T-helper 22 cell (primary cell): ENCODE measurements at places on chromosomes 6 and 20.
A peak's percentile ranks its signal among the peaks of the same experiment; 100 is the strongest.

DNA sequence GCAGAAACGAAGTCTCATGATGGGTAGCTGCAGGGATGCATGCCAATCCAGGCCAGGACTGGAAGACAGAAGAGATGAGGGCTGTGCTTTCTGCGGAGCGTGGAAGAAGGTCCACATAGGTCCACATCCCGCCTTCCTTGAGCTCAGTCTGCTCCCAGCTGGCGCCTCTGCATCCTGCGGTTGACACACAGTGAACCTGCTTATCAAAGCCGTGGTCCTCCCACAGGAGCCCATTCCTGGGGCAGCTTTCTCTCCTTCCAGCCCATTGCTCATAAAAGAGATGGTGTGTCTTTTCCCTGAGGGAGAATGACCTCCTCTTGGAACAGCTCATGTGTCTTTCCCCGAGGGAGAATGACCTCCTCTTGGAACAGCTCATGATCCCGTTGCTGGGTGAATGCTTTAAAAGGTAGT lies 225.4 kb downstream of the CDH4 start:
- DNase-seq = no peak

DNA sequence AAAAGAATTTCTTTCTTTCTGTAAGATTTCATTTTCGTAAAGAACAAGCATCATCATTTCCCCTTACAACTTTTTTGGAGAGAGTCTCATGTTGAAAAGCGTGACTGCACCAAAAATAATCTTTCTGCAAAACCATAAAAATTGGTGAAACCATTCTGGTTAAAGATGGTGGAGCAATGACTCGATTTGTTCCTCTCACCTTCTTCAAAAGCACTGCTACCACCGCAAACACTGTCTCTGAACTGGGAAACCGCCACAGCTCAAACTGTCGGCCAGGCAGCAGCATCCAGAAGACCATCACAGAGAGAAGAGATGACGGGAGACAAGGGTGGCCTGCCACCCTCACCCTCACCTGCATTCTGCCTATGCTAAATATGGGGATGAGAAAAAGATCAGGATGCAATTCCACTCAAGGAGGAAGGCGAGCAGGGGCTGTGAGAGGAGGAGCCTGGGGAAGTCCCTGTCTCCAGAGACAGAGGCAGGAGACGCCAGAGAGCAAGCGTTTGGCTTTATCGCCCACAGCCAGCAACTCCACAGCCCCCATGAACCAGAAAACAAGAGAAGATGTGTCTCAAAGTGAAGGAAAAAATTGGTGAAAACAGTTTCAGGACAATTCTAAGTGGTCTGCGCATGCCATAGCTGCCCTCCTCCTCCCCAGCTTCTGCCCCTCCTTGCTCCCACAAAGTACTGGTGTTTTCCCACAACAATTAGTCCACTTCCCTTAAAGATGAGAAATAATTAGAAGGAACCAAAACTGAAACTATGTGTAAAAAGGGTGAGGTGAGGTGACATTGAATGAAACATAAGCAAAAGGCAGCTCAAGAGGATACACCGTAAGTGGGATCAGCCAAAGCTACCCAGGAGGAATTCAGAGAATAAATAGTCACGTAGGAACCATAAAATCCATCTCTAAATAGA lies 255.5 kb downstream of the KIF16B start:
- DNase-seq = no peak

GRCh38 chr20:42051921-42052320 lies 433.7 kb upstream of the CHD6 start:
- no peak for DNase-seq

DNA sequence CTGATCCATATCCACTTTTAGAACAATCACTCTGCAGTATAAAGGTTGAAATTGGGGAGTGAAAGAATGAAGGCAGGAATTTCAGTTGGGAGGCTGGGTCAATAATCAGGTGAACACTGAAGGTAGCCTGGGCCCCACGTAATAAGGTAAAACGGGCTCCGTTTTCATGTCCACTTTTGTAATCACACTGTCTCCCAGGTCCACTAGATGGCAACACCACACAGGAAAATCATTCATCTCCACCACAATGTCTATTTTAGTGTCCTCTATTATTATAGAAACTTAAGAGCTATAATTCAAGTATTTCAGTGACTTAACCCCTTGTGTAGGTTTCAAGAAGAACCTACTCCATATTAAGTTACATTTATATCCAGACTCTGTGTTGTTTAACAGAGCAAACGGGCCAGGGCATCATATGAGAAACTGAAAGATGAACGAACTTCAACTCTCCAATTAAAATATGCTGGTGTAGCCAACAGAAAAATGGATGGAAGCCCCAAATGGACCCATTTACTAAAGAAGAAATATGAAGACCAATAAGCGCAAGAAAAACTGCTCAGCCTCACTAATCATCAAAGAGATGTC lies 45.9 kb upstream of the MC3R start:
- no peak for DNase-seq

DNA sequence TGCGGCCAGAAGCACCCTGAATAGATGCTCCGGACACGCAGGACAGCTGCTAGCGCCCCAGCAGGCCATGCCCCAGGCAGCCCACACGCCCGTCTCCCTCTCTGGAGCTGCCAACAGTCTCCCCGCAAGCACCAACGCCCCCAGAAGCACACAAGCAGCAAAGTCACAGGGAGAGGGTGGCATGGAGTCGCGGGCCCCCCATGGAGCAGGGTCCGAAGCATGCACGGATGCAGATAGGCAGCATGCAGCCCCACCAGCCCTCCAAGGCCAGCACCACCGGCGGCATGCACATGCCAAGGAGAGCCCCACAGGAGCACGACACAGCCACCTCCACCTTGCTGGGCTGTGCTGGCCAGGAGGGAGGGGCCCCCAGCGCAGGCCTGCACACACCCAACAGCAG lies 53.8 kb downstream of the KCNQ2 start:
- DNase-seq = no peak

GRCh38 chr20:5448449-5449118 lies 131.8 kb upstream of the PROKR2 start:
- no peak for DNase-seq

DNA sequence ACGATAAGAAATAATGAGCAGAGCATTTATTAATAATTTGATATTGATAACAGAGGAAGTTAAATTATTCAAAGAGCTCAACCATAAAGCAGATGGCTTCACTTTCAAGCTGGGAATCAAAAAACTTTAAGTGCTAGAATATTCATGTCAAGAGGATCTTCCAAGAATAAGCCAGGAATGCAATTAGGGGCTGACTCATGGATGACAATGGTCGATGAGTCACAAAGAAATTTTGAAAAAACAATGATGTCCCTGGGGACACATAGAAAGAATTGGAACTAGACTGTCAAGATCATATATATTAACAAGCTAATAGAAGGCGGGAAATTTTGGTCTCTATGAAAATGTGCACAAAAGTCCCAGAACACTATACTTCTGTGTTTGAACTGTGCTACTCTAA lies 304.1 kb downstream of the LAMA2 start:
- no peak for DNase-seq

DNA sequence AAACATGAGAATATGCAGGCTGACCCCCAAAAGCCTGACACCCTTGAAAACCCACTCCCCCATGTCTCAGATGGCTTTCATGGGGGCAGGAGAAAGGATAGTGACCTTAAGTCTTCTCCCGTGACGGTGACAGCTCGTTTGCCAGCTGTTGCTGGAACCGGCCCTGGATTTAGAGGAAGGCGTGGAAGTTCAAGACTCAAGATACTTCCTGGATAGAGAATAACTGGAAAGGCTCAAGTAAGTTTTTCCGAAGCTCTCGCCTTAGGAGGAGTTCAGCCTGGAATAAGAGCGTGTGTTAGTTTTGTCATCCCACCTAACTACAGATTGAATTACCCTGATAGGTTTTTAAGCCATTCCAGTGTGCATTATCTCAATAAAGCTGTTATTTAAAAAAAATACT lies 11.6 kb upstream of the MTG2 start:
- no peak for DNase-seq

GRCh38 chr6:134247231-134247833 lies 70.6 kb downstream of the SGK1 start:
- DNase-seq = peak; percentile 78

- no peak for DNase-seq
These were observed 28.4 kb upstream of the SAYSD1 start for GRCh38 chr6:39143238-39143930.

GRCh38 chr6:73702444-73702843 lies 6.4 kb downstream of the CD109 start:
- no peak for DNase-seq
